ENCODE measurements at places on chromosomes 1 and 21. TPM values are rescaled to one million over a fixed set of nuclear protein-coding genes. Genes with fewer than 3 reads are reported as not detected.

The MX2 gene
- 5.4 TPM for total RNA-seq

The GLIS1 gene
- not detected for total RNA-seq

GRCh38 chr1:12173631-12174121 lies 6.9 kb downstream of the TNFRSF1B start:
- DNase-seq: no peak

GRCh38 chr1:7695497-7696117 lies 75.5 kb upstream of the VAMP3 start:
- no peak for DNase-seq

DNA sequence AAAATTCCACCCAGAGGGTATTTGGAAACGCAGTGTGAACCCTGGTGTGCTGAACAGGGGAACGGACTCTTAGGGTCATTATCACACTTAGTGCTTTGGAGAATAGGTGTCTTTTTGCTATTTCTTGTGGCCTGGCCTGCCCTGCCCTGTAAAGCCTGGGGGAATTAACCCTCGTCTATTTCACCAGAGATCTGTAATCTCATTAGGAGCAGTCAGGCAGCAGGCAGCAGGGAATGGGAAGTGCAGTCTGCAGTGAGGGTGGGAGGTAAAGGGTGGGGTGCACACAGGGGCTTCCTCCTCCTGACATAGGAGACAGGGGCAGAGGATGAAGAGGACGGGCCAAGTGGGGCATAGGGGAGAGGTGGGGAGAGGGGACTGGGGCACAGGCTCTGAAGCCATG lies 1.1 kb upstream of the SLC1A7 start:
- DNase-seq: no peak

DNA sequence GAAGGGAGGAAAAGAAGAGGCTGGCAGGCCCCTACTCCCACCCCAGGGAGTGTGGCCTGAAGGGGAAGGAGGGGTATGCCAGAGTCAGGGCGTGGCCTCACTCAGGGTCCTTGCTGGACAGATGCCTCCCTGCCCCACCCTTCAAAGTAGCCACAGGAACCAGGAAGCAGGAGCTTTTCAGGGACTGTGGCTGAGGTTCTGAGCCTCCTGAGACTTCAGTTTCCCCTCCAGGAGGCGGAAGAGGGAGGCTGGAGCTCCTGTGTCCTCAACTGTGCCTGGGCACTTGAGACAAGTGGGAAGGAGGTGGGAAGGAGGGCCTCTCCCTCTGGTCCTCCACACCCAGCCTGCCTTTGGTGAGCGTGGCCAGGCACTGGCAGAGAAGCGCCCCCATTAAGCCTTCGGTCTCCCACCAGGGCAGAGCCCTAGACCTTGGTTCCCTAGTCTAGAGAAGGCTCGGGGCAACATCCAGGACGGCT lies 5.3 kb downstream of the CELSR2 start:
- DNase-seq: no peak

DNA sequence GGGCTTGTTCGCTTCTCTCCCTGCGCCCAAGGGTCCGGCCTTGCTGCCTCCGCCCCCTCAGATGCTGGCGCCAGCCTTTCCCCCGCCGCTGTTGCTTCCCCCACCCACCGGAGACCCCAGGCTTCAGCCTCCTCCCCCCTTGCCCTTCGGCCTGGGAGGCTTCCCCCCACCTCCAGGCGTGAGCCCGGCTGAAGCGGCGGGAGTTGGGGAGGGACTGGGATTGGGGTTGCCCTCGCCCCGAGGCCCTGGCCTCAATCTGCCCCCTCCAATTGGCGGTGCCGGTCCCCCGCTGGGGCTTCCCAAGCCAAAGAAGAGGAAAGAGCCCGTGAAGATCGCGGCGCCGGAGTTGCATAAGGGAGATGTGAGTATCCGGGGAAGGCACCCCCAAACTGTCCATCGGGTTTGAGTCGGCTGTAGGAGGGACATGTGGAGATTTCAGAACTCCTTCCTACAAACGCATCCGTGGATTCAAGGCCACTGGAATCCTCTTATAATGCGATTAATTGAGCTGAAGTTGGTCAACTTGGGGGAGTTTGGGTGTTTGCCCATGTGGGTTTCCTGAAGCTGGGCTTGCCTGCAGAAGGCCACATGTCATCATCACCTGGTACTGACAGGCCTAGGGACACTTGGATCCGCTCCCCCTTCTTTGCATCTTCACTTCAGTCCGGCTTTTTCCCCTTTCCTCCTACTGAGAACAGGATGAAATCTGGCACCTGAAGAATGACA lies 707 bp downstream of the PRCC start:
- DNase-seq: peak; percentile 38
